NCI-H69 (cell line): ENCODE measurements at places on chromosomes 6 and 20.

GRCh38 chr6:169965657-169966311, 214.4 kb downstream of the ERMARD start:
- no peak for DNase-seq

- DNase-seq, result no peak
Measured at GRCh38 chr6:63188828-63189227, 22.4 kb upstream of the FKBP1C start.

DNA sequence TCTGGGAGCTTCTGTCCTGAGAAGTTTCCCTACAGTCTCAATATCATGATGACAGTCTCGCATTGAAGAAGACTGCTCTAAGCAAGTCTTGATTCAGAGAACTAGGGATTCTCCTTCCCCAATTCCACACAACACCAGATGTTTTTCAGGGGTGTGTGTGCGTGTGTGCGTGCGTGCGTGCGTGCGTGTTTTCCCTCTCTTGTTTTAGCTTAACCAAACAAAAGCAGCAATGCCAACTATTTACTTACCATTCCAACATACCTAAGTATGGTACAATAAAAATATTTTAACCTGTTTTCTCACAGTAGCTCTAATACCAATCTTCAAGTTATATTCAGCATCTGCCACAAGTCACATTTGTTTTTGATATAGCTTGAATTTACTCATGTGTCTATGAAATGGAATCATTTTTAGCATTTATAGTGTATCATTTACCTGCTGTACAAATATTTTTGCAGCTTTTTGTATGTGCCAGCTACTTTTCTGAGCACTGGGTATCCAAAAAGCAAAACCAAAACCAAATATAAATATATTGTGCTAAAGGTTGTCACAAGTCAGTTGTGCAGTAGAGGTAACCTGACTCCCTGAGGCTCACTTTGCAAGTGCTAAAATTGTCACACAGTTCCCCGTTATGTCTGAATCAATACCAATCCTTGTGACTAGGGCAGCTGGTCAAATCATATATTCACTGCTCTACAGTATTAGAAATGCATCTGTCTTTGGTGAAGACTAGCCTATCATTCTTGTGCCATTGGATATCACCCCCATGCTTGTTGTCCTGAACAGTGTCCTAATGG, 21.7 kb upstream of the MYLIP start:
- DNase-seq, result no peak

GRCh38 chr20:11274141-11274594, 600.4 kb upstream of the JAG1 start:
- peak; percentile 82 for DNase-seq

DNA sequence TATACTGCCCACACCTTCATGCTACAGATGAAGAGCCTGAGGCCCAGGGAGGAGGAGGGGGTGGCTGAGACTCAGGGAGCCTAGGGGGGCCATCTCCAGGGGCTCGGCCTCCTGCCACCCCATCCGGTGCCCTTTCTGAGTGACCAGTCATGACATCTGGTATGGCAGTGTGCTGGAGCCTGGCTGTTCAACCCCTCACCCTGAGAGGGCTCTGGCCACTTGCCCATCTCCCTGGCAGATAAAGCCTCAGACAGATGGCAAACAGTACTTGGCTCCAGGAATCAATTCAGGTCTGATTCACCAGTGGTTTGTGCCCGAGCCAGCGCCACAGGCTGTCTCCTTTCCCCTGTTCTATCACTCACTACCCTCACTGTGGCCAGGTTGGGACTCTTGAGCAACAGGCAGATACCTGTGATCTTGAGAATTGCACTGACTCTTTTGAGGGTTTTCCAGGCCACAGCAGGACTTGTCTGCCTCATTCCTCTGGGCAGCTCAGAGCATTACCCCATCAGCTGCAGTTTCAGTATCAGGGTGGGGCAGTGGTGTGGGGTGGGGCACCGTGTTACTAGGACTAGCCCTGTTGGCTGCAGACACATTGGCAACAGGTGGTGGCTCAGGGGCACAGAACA, 22.8 kb downstream of the SRSF3 start:
- peak; percentile 97 for DNase-seq

DNA sequence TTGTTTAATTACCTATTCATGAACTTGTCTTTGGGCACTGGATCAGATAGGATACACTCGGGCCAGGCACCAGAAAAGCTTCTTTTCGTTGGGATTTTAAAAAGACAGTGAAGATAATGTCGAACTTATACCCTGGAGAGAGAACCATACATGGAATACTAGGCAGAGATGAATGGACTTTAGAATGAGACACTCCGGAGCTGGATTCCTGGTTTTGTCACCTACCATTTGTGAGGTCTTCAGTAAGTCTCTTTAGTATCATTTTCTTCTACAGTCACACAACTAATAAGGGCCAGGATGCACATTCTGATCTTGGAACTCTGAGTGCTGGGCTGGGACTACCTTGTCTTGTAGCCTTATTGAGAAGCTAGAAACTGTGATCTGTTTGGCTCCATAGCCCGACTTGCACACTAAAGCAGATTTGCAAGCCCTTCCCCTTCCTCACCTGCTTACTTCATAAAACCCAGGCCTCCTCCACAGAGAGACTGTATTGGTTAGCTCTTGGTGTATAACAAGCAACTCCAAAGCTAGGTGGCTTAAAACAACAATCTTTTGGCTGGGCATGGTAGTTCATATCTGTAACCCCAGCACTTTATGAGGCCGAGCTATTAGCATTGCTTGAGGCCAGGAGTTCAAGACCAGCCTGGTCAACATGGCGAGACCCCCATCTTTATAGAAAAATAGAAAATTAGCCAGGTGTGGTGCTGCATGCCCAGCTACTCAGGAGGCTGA, 7.4 kb upstream of the IFT52 start:
- no peak for DNase-seq

GRCh38 chr6:134689641-134690040, 260.3 kb downstream of the ALDH8A1 start:
- no peak for DNase-seq

GRCh38 chr20:50762045-50762422, 30.7 kb downstream of the PARD6B start:
- DNase-seq, result no peak

GRCh38 chr6:33784787-33785186, 4.1 kb downstream of the LEMD2 start:
- no peak for DNase-seq

DNA sequence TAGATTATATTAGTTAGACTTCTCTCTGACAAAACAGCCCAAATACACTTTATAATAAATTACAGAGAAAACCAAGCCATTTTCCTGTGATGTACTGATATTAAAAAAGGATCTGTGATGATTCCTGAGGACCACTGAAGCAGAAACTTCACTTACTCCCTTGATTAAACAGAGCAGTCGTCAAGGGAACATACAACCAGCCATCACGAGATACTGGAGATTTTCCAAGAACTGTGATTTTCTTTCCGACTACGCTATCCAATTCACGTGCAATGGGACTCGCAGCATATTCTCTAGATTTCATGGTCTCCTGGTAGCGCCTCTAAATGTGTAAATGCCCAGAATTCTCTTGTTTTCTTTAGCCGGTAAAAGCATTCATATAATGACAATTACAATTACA, 377.4 kb downstream of the PHF3 start:
- peak; percentile 54 for DNase-seq

DNA sequence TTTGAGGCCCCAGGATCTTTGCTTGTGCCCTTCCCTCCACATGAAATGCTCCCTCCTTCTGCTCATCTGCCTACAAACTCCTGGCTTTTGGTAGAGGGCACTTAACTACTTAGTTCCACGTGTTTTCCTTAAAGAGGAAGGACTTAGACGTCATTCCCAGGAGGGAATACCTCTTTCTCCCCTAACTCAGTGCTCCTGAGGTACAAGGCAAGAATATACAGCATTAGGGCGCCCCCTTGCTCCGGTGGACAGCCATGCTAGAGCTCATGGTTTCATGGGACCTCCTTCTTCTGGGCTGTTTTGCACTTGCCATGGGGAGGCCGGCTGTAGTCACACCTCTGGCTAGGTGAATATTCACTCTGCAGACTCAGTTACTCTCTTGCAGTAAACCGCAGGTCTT, 93.8 kb upstream of the LY86 start:
- peak; percentile 45 for DNase-seq

DNA sequence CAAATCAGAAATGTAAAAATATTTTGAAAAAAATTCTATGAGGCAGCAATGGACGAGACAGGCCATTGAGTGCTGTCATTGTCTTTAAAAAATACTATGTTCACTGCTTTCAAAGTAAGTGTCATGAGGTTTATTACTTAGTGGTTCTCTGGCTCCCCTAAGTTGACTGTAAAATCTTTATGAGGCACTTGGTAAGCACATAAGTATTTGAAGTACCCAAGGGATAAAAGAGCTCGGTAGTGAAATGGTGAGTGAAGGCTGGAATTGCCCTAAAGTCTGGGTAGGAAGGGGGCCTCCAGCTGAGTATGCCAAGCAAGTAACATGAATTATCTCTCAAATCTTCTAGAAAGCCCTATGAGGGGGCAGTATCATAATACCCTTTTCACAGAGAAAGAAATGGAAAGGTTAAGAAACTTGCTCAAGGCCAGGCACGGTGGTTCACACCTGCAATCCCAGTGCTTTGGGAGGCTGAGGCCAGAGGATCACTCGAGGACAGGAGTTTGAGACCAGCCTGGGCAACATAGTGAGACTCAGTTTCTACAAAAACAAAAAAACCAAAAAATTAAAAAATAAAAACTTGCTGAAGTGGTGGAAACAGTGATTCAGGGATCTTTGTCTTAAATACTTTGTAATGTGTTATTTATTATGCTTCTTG, 5.5 kb upstream of the CTCFL start:
- DNase-seq, result no peak

DNA sequence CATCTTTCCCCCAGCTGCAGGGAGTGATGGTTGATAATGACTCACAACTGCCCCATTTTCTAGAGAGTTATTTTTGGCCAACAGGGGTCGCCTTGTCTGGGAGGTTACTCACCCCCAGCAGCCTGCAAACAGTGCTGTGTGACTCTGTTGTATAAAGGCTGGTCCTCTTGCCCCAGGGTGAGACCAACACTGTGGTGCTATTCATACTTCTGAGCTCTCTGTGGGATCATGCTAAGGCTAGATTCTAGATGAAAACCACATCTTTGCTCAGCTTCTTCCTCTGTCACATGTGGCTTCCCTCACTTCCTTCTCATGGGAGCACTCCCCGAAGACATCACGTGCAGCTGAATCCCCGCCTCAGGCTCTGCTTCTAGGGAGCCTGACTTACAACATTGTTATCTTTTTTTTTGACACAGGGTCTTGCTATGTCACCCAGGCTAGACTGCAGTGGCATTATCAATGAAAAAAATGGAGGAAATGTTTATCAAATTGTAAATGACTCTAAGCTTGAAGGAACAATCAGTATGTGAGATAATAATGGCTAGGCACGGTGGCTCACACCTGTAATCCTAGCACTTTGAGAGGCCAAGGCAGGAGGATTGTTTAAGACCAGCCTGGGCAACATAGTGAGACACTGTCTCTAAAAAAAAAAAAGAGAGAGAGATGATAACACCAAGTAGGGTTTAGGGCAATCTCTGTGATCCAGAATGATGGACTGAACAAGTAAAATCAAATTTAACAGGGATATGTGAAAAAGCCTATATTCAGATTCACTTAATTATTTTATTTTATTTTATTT, 55.7 kb upstream of the SLC23A2 start:
- peak; percentile 64 for DNase-seq

DNA sequence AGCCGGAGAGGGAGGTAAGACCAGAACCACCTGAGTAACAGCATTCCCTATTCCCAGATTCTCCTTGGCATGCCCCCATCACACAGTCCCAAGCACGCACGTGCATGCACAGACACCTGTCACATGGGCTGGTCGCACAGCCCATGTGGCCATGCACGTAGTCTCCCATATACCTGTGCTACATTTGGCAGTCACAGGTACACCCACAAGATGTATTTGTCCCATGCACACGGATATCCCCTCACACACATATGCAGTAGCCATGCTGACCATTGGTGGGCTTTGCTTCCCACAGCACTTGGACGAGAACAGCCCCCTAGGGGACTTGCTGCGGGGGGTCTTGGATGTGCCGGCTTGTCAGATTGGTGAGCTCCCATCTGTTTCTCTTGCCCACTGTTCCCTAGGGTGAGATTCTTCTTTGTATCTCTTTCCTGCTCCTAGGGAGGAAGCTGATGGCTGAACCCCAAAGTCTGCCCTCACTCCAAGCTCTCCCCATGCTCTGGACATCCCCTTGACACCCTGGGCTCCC, 31.9 kb downstream of the PLCG1 start:
- no peak for DNase-seq

GRCh38 chr6:63502156-63502555, 70.1 kb upstream of the LOC128125822 start:
- DNase-seq, result peak; percentile 9

- DNase-seq, result no peak
Measured at GRCh38 chr20:19876828-19877460, 118.9 kb downstream of the RIN2 start.

DNA sequence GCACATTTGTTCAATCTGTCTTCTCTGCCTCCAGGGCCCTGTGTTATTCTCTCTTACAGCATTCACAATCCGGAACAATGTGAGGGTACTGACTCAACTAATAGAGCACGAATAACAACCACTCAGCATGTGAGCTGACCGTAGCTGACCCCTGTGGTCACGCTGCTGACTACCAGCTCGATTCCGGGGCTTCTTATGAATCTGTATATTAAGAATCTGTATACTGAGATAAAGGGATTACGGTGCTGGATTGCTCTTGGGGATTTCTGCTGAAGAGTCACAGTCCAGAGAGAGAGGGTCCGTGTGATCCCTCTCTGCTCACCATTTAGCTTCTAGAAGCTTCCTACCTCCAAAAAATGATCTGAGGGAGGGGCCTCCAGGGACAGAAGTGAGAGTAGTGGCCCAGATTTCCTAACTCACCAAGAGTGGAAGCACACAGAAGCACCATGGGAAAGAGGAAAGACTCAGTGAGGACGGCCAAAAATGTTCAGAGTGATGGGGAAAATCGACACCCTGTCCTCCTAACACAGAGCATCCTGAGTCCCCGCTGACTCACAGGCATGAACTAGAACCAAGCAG, 156.2 kb downstream of the THBS2 start:
- DNase-seq, result no peak

DNA sequence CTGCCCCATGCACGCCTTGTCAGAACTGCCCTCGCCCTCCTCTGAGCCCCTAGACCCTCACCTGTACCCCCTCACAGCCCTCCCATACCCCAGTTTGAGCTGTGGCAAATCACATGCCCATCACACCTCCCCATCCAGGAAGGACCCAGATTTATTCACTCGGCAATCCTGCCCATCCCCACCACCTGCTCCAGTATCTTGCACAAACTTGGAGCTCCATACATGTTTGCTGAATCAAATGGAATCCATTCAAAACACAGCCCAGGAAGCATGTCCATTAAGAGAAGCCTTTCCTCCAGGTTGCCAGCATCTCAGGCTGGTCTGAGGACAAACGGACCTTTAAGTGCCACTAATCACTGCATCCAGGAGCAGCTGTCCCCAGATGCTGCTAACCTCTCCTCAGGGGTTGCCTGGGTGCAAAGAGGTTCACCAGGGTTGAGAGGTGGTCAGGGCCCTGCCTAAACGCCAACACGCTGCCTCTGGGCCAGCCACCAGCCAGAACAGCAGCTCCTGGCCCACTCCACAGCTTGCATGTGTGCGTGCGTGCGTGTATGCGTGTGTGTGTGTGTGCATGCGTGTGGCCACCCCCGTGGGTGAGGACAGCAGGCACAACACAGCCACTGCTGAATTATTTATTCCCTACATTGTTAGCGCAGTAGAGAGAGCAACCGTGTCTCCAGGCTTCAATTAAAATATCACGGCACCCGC, 31.0 kb downstream of the GRM4 start:
- peak; percentile 55 for DNase-seq

- DNase-seq, result peak; percentile 90
Measured at GRCh38 chr20:59412875-59413284, 112.5 kb downstream of the EDN3 start.

GRCh38 chr20:23622839-23623343, 14.9 kb downstream of the CST3 start:
- DNase-seq, result peak; percentile 84
